ENCODE measurements at places on chromosomes 1 and 21.

DNA sequence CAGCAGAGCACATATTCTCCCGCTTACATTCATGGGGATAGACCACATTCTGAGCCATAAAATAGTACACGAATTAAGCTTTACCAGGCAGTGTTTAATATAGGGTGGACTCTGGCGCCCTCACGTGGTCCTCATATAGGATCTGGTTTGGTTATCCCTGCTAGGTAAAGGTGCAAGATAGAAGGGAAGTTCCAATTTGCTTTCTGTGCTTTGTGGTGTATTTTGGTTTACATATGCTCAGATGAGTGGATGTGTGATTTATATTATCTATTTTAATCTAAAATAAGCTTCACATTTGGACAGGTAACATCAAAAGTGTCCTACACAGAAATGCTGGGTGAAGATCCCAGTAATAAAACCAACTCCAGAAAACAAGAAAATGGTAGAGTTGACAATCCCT is 3.6 kb downstream of the CR1 start:
- ATAC-seq = peak; percentile 81

DNA sequence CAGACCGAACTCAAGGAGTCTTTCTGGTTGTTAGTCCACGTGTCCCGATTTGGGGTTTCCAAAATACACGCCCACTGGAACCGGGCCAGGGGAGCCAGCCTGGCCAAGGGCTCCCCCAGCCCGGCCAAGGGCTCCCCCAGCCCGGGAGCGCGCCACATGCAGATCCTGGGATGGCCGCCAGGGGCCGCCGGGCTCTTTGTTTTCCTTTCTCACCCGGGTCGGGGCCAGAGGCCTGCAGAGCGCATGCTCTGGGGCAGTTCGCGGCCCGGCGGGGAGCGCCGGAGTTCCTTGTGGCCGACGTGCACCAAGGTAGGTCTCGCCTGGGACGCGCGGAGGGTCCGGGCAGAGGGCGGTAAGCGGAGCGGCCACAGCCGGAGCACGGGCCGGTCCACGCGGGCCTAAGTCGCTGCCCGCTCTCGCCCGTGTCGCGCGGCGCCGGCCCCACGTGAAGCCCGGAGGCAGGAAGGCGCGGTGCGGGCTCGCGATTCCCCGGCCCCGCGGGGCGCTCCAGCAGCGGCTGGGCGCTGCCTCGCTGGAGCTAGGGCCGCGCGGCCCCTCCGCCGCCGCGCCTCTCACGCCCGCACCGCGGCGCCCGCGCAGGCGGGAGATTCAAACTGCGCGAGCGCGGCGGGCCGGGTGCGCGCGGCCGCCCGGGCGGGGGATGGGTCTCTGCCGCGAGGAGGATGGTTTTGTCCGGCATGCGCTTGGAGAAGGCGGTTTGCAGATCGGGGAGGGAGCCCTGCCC is 12.3 kb downstream of the RCC1 start:
- peak; percentile 95 for ATAC-seq

- no peak for ATAC-seq
Observed at GRCh38 chr1:52926864-52927211, 238 bp upstream of the SCP2 start.

DNA sequence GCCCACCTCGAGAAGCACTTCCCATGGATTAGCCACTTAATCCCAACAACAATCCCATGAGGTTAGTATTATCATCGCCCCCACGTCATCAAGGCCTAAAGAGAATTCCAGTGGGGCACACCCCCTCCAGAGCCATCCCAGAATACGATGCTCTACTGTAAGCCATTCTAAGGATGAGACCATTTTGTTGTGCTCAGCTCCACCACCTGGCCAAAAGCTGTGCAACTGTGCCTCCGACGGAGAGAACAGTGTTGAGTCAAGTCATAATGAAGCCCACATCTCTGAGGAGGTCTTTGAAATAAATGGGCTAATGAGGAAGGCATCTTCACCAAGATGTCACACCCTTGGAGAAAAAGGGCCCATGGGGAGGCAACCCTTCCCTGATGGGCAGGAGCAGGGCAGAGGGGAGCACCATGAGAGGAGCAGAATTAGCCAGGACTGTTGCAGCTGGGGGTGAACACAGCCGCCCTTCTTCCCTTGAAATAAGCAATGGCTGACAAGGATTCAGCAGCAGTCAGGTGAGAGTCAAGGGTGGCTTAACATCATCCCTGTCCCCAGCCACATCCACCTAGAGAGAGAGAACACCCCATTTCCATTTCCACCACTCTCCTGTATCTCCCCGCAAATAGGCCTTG is 14.6 kb downstream of the SYF2 start:
- ATAC-seq = no peak

GRCh38 chr1:211687462-211688215 is 12.2 kb upstream of the NEK2 start:
- no peak for ATAC-seq

DNA sequence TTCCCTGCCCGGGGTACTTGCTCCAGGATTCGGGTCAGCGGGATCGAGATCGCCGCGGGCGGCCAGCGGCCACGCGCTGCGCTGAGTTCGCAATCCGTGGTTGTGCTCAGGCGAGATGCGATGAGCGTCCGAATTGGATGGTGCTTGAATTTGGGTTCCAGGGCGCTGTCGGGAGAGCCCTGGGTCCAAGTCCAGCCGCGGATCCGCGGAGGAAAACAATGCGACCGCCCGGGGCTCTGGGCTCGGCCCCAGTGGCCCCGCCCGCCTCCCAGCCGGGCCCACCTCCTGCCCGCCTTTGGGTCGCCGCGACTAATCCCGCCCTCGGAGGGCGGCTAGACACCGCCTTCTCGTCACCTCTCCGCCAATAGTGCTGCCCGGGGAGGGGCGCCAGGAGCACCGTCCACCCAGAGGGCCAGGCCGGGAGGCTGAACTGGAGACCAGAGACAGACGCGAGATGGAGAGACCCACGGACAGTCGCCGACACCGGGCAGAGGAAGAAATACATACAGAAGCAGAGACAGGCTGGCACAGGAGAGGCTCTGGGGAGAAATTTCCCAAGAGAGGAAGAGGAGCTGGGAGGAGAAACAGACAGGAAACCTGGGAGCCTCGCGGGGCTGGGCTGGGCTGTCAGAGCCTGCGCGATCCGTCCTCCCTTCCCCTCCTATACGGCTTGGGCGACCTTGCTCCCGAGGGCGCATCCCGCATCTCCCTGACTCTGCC is at the start of gene SEMA6C:
Gene SEMA6C (minus strand): TSS at position 220 of the 720 bp plus-strand sequence. CDS start 4,010 bp downstream, outside the sequence.
- peak; percentile 94 for ATAC-seq

DNA sequence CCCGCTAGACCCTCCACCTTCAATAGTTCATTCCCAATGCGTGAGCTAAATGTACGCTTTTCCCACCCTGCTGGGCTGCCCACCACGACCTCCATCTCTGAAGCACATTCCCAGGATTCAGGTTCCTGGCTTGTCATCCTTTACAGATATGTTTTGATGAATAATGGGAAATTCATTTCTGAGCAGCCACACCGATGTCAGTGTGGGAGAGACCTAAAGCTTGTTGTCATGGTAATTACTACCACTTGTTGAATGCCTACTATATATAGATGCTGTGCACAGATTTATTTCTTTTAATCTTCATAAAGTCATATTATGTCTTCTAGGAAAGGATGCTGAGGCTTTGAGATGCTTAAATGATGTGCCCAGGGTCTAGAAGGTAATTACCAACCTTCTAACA is 8.0 kb downstream of the RCSD1 start:
- peak; percentile 13 for ATAC-seq

GRCh38 chr1:162136760-162137159 is 67.3 kb downstream of the NOS1AP start:
- ATAC-seq = no peak

DNA sequence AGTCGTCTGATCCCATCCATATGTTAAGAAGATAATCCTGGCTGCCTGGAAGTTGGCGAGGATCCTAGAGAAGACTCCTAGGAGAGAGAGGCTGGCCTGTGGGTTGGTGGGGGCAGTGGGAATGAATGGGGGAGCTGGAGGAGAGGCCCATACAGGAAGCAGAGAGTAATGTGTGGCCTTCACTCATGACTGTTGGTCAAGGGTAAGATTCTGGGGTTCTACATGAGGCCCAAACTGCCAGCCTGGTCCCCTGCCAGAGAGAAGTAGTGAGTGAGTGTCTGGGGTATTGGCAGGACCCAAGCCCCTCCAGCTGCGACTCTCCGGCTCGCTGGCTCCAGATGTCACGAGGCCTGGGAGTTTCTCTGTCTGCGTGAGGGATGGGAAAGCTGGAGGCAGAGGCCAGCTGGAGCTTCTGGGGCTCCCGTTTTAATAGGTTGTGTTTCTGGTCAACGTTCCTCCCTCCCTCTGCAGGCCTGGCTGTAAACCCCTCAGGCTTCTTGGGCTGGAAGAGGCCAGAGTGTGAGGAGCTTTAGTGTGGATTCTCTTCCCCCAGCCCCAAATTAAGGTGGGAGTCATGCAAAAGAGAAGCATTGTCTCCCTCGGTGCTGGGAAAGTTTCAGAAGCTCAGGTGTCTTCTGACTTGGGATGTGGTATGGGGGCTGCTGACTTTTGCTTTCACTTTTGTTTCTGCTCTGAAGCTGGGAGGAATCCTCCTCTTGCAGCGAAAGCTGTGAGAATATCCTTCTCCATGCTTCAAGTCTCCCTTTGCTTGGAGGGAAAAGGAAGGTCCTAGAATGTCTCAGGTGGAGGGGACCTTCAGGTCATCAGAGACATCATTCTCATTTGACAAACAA is 2.6 kb downstream of the TMEM51 start:
- ATAC-seq = no peak
